PC-9 (cell line): ENCODE measurements at places on chromosomes 4 and X.

DNA sequence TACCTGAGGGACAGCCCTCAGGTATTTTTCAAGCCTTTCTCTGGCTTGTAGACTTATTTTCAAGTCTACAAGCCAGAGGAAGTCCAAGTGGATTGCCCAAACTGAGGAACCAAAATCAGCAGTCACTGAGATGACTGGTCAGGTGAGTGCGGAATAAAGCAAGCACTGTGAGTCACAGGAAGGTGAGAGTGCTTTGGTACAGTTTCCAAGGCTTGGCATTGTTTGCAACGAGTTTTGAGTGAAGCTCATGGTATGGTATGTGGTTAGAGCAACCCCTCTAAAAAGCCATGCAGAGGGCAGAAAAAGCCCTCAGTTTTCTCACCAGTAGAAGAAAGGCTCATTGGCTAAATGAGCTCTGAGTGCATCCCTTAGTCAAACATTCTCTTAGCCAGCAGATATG is 112.8 kb upstream of the EOLA2 start:
- DNase-seq: peak; percentile 90

- DNase-seq: peak; percentile 58
Observed at GRCh38 chrX:30906726-30907125, 17.7 kb upstream of the TAB3 start.

GRCh38 chr4:83125738-83126141 is 11.2 kb upstream of the PLAC8 start:
- no peak for DNase-seq

DNA sequence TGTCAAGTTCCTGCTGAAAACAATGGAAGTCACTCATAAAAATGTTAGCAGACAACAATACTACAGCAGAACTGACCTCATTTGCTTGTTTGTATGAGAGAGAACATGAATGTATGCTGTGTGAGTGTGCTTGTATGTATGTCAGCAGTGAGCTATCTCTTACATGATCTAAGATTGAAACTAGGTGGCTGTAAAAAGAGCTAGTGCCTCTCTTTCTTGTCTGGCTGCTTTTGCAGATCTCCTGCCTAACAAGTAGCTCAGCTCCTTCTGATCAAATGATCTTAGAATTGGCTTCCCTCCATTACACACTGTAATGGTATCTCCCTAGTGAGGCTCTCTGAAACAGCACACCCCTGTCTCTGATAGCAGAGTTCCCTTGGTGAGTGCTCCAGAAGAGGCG is 20.7 kb downstream of the PAK3 start:
- no peak for DNase-seq

GRCh38 chr4:102808009-102808408 is 19.3 kb downstream of the UBE2D3 start:
- DNase-seq: no peak

- DNase-seq: no peak
Observed at GRCh38 chrX:107970073-107970472, 12.1 kb downstream of the TEX13B start.

DNA sequence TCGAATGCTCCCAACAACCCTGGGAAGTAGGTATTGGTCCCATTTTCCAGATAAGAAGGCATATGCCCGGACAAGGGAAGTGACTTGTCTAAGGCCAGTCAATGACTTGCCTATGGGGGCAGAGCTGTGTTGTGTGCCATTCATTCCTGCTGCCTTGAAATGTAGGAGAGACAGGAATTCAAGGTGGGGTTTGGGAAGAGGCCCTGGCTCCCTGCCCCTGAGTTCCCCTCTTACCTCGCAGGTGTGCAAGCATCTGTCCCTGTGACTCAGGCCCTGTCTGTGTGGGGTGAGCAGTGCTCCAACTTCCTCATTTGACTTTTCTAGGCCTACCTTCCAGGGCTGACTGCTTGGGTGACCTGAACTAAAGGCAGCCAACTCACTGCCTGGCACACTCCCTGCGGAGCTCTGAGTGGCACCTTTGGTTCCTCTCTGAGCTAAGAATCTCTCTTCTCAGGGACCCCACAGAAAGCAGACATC is 5.1 kb downstream of the EFNB1 start:
- DNase-seq: peak; percentile 73

GRCh38 chr4:173797296-173797695 is 267.3 kb upstream of the HAND2 start:
- no peak for DNase-seq

GRCh38 chr4:127916512-127916911 is 35.8 kb downstream of the PLK4 start:
- no peak for DNase-seq

DNA sequence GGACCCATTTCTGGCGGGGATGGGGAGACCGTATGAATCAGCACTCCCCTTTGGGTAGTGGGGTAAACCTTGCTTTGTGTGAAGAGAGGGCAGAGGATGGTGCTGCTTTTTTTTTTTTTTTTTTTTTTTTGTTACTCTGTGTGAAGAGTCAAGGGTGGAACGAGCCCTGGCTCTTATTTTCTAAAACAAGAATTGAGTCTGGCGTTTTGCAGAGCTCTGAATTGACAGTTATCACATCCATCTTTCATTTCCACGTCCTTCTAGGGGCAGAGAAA is 1.2 kb downstream of the SLAIN2 start:
- no peak for DNase-seq

DNA sequence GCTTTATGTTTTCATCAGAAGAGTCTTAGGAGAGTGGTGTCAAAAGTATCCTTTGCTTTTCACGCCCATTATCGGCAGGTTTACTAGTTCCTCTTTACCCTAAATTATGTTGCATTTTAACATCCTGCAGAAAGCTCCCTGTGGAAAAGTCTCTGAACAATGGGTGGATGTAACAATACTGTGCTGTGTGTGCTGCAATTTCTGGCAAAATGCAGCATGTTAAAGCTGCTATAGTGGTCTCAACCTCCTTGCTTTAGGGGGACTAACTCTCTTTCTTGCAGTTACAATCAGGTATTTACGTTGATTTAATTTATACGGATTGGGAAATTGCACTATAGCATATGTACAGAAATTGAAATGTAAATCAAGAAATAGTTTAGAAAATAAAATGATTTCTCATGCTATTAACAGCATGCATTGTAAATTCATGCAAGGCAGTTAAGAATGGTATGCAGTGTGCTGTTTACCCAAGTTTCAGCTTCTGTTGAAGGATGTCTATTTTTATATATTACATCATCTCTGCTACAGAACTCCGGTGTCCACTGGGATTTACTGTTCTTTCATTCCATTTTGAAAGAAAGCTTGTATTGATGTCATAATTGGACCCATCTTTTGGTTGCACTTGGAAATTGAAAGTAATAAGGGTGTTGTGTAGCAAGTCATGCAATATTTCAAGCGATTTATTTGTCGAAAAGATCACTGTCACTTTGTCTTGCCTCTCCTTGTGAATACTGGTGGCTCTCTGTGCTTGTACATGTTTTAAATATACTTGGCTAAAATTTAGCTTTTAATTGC is 145.7 kb downstream of the RAPGEF2 start:
- no peak for DNase-seq

- no peak for DNase-seq
Observed at GRCh38 chr4:4328840-4329239, 38.8 kb downstream of the ZBTB49 start.

DNA sequence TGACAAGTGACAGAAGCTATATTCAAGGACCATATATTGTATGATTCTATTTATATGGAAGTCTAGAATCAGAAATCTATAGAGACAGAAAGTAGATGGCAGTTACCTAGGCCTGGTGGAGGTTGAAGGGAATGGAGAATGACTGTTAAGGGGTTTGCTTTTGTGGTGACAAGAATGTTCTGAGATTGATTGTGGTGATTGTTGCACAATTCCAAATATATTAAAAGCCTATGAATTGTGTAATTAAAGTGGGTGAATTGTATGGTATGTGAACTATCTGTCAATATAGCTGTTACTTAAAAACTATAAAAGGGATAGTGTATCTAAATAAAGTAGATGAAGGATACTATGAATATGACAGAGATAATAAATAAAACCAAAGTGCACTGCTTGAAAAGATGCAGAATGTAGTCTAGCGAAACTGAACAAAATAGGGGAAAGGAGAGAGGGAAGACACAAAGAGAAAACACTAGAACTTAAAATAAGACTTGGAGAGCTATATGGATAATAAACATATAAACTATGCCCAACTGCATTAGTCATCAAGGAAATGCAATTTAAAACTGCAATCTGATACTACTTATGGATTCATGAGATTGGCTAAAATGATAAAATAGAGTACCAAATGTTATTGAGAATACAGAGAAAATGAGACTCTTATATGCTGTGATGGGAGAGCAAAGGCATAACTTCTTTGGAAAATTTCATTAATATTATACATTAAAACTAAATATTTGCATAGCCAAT is 82.1 kb upstream of the BANK1 start:
- no peak for DNase-seq
